ENCODE measurements at places on chromosomes 5 and 9.

GRCh38 chr5:176740702-176741496 is 69.5 kb upstream of the UNC5A start:
- DNase-seq: no peak

- no peak for DNase-seq
Measured at GRCh38 chr5:57450991-57451876, 31.4 kb downstream of the ACTBL2 start.

- DNase-seq: no peak
Measured at GRCh38 chr5:33205727-33206410, 234.9 kb upstream of the TARS1 start.

- no peak for DNase-seq
Measured at GRCh38 chr9:80485420-80486250, 913.9 kb downstream of the TLE4 start.

GRCh38 chr5:171952021-171952420 is 54.4 kb downstream of the FBXW11 start:
- no peak for DNase-seq

- DNase-seq: no peak
Measured at GRCh38 chr5:80487444-80487828, 464 bp upstream of the FAM151B start.

GRCh38 chr5:97100476-97100875 is 41.9 kb downstream of the LIX1 start:
- DNase-seq: no peak

DNA sequence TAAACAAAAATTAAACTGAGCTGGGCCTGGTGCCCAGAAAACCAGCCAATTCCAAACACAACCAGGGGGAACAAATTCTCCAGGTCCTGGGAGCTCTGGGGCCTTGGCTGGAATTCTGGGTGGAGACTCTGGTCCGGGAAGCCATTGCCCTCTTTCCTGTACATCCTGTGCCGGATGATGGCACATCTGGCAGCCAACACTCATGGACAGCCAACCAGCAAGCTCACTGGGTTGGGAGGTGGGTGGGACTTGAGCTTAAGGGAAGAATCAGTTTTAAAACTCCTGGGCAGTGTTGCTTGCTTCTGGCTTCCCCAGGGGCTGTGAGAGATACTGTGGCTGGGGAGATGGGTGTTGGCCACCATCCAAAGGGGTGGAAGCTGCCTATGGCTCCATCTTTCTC is 56.1 kb downstream of the PCDH1 start:
- no peak for DNase-seq

DNA sequence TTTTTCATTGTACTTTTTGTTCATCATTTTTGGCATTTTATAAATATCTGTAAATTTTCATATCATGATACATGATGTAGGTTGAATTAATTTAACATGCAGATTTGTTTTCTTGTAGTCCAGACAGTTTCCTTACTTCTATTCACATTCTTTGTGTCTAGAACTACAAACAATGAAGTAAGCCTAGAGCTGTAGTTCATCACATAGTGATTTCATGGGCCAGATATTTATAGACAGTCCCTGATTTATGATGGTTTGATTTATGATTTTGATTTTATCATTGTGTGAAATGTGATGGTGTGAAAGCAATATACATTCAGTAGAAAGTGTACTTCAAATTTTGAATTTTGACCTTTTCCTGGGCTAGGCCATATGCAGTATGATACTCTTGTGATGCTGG is 139.0 kb downstream of the ARHGEF28 start:
- DNase-seq: no peak

- no peak for DNase-seq
Measured at GRCh38 chr9:91488341-91488740, 64.7 kb upstream of the NFIL3 start.

DNA sequence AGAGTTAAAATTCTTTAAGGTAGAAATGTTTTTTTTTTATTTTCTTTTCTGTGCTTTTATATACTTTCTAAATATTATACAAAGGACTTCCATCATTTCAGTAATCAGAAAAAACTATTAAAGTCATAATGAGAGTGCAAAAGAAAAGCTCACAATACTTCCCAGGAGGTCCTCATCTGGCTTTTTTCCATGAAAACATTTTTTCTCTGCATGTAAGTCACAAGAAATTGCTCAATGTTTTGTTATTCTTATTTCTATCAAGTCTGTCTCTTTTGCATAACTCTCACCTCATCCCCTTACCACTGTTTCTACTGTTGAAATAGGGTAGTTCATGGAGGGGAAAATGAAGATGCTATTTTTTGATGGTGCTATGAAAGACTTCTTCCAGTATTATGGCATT is 375.0 kb downstream of the TMEM232 start:
- no peak for DNase-seq

DNA sequence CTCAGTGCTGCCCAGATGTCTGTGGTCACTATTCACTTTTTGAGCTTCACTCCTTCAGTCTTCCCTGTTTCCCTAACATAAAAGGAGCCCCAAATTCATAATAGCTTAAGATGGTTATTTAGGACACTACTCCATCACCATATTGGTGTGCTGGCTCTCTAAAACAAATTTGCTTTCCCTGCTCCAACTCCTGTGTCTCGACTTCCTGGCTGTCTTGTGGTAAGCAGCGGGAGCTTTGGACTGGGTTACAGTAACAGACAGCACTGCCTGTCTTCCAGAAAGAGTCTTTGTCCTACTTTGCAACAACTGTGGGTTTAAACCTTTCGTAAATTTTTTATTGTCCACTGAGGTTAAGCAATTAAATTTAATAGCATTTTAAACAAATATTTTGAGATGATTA is 389.4 kb downstream of the CDH9 start:
- no peak for DNase-seq

- DNase-seq: no peak
Measured at GRCh38 chr5:31751610-31752009, 112.7 kb downstream of the PDZD2 start.

Measured in T-helper 17 cell (primary cell).